ENCODE measurements at places on chromosomes 1 and 21.

DNA sequence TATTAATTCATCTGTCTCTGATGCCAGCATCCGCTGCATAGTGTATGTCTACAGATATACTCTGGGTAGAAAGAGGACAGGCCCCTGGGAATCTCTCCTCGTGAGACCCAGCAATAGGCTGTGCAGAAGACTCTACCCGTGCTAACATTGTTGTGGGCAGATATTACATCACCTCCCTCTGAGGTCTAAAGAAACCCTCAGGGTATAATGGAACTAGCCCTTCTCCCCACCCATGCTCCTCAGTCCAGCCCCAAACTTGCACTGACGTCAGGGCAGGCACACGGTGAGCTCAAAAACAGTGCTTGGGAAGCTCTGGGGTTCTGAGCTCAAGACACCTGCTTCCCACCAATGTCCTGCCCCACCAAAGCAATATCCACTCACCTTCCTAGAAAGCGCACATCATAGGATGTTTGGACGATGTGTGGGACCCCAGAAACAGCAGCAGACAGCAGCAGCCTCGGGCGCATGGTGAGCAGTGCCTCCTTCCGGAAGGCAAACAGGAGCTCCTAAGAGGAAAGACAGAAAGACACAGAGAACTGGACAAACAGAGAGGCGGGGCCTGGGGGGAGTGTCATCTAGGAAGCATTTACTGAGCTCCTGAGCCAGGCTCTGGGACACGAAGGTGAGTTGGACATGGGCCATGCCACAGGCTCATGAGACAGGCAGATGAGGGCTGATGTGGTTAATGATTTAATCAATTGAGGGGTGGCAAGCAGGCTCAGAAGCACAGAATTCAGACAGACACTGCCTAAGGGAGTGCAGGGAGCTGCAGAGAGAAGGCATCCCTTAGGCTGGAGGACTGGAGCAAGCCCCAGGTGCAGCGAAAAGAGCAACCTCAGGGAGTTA, 4.8 kb downstream of the OVGP1 start:
- DNase-seq: peak; percentile 82

DNA sequence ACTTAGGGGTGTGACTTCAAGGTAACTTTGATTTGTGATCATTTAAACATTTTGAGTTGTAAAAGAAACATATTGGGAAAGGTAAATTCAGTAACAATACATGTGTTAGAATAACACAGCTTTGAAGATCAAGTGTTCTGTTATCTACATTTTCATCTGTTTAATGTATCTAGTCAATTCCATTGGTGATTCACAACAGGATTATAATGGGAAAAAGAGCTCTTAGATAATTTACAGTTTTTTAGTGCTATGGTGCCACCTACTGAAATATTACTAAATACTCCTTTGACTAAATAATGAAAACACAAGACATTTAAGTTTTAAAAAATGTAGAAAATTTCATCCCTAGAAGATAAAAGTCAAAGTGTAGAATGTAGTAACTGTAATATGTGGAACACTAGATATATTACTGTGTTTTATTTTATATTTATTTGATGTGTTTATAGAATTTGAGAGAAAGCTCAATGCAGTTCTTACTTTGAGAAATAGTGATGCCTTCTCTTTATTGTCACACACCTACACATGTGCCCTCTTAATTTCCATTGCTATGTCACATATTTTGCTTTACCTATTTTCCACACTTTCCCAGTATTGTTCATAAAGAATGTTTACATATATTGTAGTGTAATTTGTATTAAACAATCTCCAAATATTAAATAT, 47.4 kb downstream of the PTPRC start:
- DNase-seq: peak; percentile 63

GRCh38 chr21:29914326-29914725, 25.5 kb downstream of the GRIK1 start:
- no peak for DNase-seq

DNA sequence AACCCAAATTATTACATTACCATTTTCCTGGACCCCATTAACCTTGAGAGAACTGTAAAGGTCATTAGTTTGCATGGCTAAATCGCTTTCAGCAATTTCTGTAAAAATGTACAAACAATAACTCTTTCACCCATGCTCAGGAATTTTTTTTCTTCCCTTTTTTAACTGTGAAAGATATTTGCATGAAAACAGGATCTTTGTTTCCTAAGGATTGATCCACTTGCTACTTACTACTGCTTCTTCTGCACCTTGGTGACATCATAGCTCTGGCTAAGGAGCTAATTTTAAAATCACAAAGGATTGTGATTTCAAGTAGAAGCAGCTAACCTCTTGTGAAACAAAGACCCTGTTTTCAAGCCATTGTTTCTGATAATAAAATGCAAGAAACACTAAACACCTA, 274.6 kb upstream of the ESRRG start:
- no peak for DNase-seq

DNA sequence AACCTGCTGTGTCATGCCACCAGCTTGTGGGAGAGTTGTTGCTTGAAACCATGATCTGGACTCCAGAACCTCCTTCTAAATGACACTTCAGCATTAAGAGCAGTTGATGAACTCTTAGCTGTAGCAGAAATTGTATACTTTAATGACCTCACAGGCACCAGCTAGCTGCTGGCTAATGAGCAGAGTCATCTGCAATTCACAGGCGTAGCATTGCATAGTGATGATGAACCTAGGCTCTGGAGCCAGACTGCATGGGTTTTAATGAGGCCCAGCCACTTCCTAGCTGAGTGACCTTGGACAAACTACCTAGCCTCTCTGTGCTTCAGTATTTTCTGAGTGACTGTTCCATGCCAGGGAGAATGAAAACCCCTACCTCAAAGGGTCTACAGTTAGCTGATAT, 407.1 kb downstream of the LMO4 start:
- no peak for DNase-seq

DNA sequence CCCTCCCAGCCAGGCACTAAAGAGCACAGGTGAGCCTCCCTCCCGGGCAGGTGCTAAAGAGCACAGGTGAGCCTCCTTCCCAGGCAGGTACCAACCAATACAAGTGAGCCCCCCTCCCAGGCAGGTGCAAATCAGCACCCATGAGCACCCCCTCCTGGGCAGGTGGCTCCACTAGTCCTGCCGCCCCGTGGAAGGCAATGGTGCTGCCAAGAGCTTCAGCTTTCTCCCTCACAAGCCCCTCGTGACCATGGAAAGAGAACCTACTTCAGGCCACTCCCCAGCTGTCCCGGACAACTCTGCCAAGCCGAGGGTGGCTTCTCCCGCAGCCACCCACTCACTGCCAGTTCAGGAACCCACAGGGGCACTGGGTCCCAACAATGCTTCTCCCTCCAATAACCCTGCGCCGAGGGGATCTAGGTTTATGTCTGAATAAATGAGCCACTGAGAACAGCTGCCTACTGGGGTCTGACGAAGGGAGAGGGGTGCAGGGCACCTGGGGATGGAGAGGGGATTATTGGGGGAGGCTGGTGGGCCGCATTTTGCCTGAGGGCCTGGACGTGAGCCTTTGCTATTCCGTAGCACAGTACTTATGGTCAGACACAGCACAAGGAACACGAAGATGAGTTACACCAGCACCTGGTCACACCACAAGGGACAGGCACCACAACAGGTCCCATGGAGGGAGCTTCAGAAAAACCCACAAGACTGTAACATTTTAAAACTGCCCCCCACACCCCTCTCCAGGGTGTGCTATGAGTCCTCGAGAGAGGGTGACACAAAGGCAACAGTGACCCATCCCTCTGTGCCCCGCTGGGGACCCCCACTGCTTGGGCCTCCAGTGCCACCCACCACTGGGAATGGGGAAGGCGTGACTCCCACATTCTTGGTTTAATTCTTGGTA, 46.3 kb downstream of the PRDM15 start:
- no peak for DNase-seq

- no peak for DNase-seq
These were observed 32.1 kb downstream of the HSD17B7 start for GRCh38 chr1:162822391-162823200.

GRCh38 chr1:110471131-110471530, 20.2 kb downstream of the PROK1 start:
- no peak for DNase-seq
